Esophagus mucosa (tissue), 1 donor: ENCODE measurements at places on chromosomes 12 and 14.
A peak's percentile ranks its signal among the peaks of the same experiment; 100 is the strongest.

- ATAC-seq, result no peak
Observed at GRCh38 chr14:30287579-30288445, 271.1 kb upstream of the G2E3 start.

- ATAC-seq, result no peak
Observed at GRCh38 chr12:94304566-94305061, 155.1 kb downstream of the CEP83 start.

- no peak for ATAC-seq
Observed at GRCh38 chr14:77144412-77145115, 3.0 kb upstream of the ZDHHC22 start.

- ATAC-seq, result no peak
Observed at GRCh38 chr12:4526923-4527546, 11.7 kb upstream of the RAD51AP1 start.

GRCh38 chr12:54131641-54132280 is 57.0 kb downstream of the SMUG1 start:
- no peak for ATAC-seq

GRCh38 chr12:132795847-132796246 is 32.8 kb downstream of the GOLGA3 start:
- ATAC-seq, result no peak

DNA sequence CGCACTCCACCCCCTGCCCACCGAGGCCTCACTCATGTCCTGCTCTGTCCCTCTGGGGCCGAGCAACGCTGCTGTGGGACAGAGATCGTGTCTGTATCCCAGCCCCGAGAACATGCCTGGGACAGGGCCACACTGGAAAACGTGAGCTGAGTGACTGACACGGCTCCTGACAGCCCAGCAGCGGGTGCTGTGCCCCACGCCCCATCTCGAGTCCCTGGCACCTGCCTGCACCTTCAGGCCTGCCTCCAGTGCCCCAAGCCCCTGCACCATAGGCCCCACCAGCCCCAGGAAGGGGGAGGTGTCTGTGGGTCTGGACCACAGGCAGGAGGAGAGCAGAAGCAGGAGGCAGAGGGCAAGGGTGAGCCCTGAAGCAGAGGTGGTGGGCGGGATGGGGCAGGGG is 34.6 kb upstream of the UBC start:
- ATAC-seq, result no peak

- ATAC-seq, result no peak
Observed at GRCh38 chr14:93543766-93544165, 113.0 kb downstream of the UNC79 start.

DNA sequence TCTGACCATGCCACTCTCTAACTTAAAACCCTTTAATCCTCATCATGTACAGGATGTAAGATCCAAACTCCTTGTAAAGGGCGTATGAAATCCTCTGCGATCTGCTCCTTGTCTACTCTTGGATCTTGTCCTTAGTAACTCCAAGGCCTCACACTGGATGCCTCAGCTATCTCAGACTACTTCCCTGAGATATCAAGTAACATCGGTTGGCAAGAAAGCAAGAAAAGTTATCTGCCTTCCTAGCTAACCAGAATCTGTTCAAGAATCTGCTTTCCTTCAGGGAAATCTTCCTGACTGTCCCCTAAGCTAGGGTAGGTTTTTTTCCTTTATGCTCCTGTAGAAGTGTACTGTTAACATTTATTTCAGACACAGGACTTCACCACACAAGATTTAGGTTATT is 82.6 kb downstream of the TAOK3 start:
- ATAC-seq, result no peak

GRCh38 chr14:76715101-76715500 is 46.2 kb upstream of the VASH1 start:
- no peak for ATAC-seq

DNA sequence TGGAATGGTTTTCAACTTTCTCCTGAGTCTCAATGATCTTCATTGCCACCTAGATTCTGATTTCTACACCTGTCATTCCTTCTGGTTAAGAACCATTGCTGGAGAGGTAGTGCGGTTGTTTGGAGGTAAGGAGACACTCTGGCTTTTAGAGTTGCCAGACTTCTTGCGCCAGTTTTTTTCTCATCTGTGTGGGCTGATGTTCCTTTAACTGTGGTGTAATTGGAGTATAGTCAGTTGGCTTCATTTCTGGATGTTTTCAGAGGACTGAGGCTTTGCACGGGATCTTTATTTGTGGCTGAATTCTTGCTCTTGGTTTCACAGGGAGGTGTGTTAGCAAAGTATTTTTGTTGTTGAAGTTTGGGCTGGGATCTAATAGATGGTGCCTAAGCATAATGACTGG is 5.7 kb upstream of the CLEC4D start:
- no peak for ATAC-seq

GRCh38 chr14:100406505-100407131 is 83.5 kb downstream of the SLC25A47 start:
- peak; percentile 68 for ATAC-seq

DNA sequence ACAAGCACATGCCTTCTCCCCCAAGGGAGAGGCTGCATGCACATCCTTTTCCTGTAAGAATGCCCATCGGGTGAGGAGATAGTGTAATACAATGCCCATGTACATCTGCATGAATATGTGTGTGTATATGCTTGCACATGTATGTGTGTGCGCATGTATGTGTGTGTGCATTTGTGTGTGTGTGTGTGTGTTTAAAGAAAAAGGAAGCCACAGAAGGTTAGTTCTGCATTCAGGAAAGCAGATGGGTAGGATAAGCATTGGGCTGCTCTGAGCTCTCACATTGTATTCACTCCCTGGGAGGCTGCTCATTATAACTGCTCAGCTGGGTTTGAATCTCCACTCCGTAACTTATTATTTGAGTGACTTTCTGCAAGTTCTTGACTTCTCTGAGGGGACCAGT is 74.3 kb downstream of the GALNT8 start:
- no peak for ATAC-seq

GRCh38 chr12:121495746-121496145 is 85.1 kb downstream of the KDM2B start:
- ATAC-seq, result no peak

- ATAC-seq, result no peak
Observed at GRCh38 chr12:22357531-22357930, 23.0 kb upstream of the ST8SIA1 start.

DNA sequence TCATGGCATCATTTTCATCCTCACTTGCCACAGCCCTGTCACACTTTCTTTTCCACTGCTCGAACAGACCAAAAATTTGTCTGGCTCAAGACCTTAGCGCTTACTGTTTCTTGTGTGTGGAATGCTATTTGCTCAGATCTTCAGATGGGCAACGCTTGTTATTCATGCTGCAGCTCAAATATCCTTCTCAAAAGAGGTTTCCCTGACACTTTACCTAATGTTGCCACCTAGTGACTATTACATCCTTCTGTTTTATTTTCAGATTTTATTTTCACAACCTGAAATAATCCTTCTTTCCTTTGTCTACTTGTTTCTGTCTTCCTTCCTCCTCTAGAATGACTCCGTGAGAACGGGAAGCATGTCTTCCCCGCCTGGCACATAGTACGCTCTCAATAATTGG is 5.6 kb downstream of the FBXO33 start:
- ATAC-seq, result no peak

- no peak for ATAC-seq
Observed at GRCh38 chr12:46832130-46832704, 6.4 kb upstream of the SLC38A4 start.
